ENCODE measurements at places on chromosomes 11 and 22.

GRCh38 chr11:116718955-116719501, 53.8 kb downstream of the BUD13 start:
- DNase-seq = no peak

- no peak for DNase-seq
These were observed 3.6 kb upstream of the MRPL23 start for GRCh38 chr11:1943576-1943975.

DNA sequence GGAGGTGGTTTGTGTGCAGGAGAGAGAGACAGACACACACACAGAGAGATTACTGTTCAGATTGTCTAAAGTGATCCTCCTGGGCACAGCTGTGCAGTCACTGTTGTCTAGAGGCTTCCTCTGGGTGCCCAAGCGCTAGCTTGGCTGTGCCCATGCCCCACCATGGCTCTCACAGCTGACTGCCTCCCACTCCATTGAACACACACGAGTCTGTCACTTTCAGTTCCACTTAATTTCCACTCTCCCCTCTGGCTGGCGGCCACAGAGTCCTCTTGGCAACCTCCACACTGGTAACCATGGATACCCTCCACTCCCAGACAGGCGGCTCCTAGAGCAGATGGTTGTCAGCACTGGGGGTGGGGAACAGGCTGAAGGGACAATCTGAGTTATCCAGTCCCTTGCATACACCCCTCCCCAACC, 29.1 kb downstream of the MAP6 start:
- no peak for DNase-seq

GRCh38 chr11:66081505-66081904, 11.4 kb downstream of the PACS1 start:
- peak; percentile 59 for DNase-seq

GRCh38 chr11:69352166-69352565, 58.2 kb downstream of the MYEOV start:
- no peak for DNase-seq

GRCh38 chr11:24064309-24064903, 432.4 kb upstream of the LUZP2 start:
- no peak for DNase-seq

GRCh38 chr11:18733202-18733601, 7.2 kb upstream of the IGSF22 start:
- no peak for DNase-seq

DNA sequence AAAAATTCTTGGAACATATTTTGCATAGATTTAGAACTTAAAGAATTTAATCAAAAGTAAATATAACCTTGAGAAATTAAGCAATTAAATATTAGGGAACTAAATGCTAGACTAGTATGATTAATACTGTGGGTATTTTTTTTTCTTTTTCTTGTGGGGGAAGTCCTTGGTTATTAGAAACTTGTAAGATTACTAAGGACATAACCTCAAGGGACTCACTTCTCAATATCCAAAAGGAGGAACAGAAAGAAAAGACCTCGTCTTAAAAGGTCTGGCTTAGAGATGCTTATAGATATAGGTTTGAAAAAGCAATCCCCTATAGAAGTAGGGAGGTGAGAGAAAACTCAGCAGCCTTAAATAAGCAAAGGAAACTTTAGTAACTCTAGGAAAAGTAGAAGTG, 368.5 kb downstream of the INSC start:
- DNase-seq = no peak

GRCh38 chr11:106683435-106683834, 334.8 kb downstream of the GUCY1A2 start:
- no peak for DNase-seq

DNA sequence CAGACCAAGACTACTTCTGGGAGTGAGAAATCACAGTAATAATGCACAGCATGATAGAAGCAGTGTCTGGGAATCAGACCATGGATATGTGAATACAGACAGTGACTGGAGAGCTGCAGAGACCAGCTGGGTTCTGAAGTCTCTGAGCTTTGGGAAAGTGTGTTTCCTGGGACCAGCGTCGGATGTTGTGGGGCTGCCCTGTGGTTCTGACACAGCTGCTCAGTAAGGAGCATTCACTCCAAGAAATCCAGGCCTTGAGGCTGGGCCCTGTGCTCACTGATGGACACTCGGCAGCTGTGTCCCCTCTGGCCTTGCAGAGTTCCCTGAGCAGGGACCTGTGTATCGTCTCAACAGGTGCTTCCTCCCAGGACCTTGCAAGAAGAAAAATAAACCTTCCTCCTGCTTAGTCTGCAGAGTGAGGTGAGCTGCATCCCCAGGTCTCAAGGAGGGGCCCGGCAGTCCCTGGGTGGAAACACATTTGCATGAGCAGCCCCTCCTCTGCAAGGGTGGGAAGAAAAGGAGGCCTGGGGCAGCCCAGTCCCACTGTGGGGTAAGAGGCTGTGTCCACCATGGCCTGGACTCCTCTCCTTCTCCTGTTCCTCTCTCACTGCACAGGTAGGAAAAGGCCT, 107.9 kb downstream of the VPREB1 start:
- no peak for DNase-seq

GRCh38 chr11:96752221-96752620, 362.4 kb downstream of the JRKL start:
- DNase-seq = no peak

- no peak for DNase-seq
These were observed 39.1 kb downstream of the PITPNB start for GRCh38 chr22:27879923-27880322.

- DNase-seq = no peak
These were observed 8.4 kb upstream of the MN1 start for GRCh38 chr22:27809700-27810608.

Measured in activated T-cell treated with anti-CD3 and anti-CD28 coated beads for 1 hour (primary cell).